ENCODE measurements at places on chromosomes 6 and 20. TPM values are rescaled to one million over a fixed set of nuclear protein-coding genes. Genes with fewer than 3 reads are reported as not detected.

Gene DDO
- 0.68 TPM for total RNA-seq

Gene CDC40
- total RNA-seq: 22.2 TPM

Gene PSORS1C2
- not detected for total RNA-seq

Gene TGM3
- total RNA-seq: not detected

Gene TPBG
- 53.8 TPM for total RNA-seq

Gene TMC2
- not detected for total RNA-seq

Gene RBM24
- total RNA-seq: 1.3 TPM

Gene MYMX
- total RNA-seq: not detected

Gene GRIK2
- 2.0 TPM for total RNA-seq

Gene TMEM239
- not detected for total RNA-seq

GRCh38 chr20:63483834-63484233 is 11.4 kb upstream of the KCNQ2 start:
- DNase-seq: no peak
- no peak overlapping the region for H3K27ac ChIP-seq
- H3K36me3 ChIP-seq: no peaks in the 10 kb centered on the region
- no peaks in the 10 kb centered on the region for H3K4me1 ChIP-seq
- H3K4me3 ChIP-seq: no peak overlapping the region

- no peaks in the 10 kb centered on the region for H3K4me1 ChIP-seq
- no peaks in the 10 kb centered on the region for H3K36me3 ChIP-seq
- no peaks in the 10 kb centered on the region for H3K27me3 ChIP-seq
These were observed 122.3 kb downstream of the ZFAND3 start for GRCh38 chr6:37941871-37942270.

DNA sequence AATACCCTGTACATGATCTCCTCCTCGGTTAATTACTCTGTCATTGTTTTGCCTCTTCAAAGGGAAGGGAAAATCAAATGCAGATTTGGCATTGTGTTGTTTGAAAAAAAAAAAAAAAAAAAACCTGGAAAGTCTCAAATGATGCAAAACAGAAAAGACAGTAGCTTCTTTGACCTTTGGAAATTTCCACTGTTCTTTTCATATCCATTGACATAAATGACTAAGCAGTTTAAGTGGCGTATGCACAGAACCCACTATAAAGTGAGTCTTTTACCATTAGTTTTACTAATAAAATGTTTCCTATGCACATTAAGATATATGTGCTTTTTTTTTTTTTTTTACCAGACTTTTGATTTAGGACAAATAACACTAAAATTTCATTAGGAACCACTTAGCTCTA is 704.3 kb downstream of the TFAP2A start:
- no peak overlapping the region for H3K27ac ChIP-seq
- H3K27me3 ChIP-seq: no peaks in the 10 kb centered on the region
- no peaks in the 10 kb centered on the region for H3K4me1 ChIP-seq

DNA sequence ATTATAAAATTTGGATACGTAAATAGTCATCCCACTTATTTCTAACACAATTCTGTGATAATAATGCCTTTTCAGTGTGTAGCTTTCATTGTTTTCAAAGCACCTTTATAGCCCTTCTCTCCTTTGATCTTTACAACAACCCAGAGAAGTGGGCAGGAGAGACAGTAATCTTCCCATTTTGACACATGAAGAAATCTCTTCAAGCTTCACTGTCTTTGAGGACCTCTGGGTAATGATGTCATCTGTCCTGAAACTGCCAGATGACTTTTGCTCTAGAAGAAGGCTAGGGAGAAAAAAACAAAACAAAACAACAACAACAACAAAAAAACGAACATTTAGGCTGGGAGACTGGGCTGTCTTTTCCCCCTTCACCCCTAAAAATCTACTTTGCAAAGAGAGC is 203.0 kb downstream of the KCNQ5 start:
- no peak overlapping the region for H3K4me3 ChIP-seq
- H3K27me3 ChIP-seq: no peaks in the 10 kb centered on the region
- DNase-seq: no peak

- no peaks in the 10 kb centered on the region for H3K4me1 ChIP-seq
- H3K27ac ChIP-seq: no peak overlapping the region
- H3K27me3 ChIP-seq: no peaks in the 10 kb centered on the region
- DNase-seq: no peak
- no peaks in the 10 kb centered on the region for H3K36me3 ChIP-seq
These were observed 187.8 kb upstream of the STXBP5 start for GRCh38 chr6:147016440-147016839.

GRCh38 chr6:167452338-167453081 is 127.6 kb downstream of the TTLL2 start:
- H3K27me3 ChIP-seq: no peaks in the 10 kb centered on the region
- DNase-seq: no peak
- no peaks in the 10 kb centered on the region for H3K36me3 ChIP-seq
- no peaks in the 10 kb centered on the region for H3K4me1 ChIP-seq
- H3K27ac ChIP-seq: no peak overlapping the region

GRCh38 chr6:68054756-68055155 is 580.3 kb upstream of the ADGRB3 start:
- no peaks in the 10 kb centered on the region for H3K27me3 ChIP-seq
- DNase-seq: no peak
- H3K4me1 ChIP-seq: no peaks in the 10 kb centered on the region
- no peak overlapping the region for H3K27ac ChIP-seq
- H3K4me3 ChIP-seq: no peak overlapping the region

- H3K27me3 ChIP-seq: no peaks in the 10 kb centered on the region
- no peak overlapping the region for H3K4me3 ChIP-seq
- peaks cover 3% of the 10 kb centered on the region for H3K36me3 ChIP-seq
- H3K27ac ChIP-seq: no peak overlapping the region
These were observed 75.1 kb downstream of the CDC40 start for GRCh38 chr6:110255211-110255750.

DNA sequence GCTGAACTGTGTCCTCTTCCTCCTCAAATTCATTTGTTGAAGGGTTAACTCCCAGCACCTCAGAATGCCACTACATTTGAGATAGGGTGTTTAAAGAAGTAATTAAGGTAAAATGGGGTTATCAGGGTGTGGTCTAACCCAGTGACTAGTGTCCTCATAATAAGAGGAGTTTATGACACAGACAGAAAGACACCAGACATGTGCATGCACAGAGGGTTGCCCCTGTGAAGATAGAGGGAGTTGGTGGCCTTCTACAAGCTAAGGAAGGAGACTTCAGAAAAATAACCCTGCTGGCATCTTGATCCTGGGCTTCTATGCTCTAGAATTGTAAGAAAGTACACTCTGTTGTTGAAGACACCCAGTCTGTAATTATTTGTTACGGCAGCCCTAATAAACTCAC is 24.9 kb upstream of the EDN1 start:
- no peaks in the 10 kb centered on the region for H3K4me1 ChIP-seq
- H3K27me3 ChIP-seq: no peaks in the 10 kb centered on the region
- no peak overlapping the region for H3K27ac ChIP-seq

DNA sequence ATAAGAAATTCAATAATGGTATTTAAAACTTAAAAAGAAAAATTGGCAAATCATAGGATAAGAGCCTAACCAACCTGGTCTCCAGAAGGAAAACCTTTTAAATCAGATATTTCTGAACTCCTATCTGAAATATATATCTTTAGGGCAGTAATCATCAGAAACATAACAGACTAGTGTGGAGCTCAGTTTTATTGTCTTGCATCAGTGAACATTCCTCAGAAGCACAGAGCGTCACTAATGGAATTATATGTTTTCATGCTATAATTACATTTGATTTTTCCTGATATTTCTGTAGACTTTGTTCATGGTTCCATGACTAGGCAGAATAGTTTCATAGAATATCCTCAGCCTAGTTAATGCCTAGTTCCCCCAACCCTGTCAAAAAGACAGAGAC is 262.2 kb downstream of the EYA4 start:
- peaks cover 43% of the 10 kb centered on the region for H3K4me1 ChIP-seq
- H3K27me3 ChIP-seq: no peaks in the 10 kb centered on the region
- no peak overlapping the region for H3K4me3 ChIP-seq
- DNase-seq: no peak
- no peaks in the 10 kb centered on the region for H3K36me3 ChIP-seq

DNA sequence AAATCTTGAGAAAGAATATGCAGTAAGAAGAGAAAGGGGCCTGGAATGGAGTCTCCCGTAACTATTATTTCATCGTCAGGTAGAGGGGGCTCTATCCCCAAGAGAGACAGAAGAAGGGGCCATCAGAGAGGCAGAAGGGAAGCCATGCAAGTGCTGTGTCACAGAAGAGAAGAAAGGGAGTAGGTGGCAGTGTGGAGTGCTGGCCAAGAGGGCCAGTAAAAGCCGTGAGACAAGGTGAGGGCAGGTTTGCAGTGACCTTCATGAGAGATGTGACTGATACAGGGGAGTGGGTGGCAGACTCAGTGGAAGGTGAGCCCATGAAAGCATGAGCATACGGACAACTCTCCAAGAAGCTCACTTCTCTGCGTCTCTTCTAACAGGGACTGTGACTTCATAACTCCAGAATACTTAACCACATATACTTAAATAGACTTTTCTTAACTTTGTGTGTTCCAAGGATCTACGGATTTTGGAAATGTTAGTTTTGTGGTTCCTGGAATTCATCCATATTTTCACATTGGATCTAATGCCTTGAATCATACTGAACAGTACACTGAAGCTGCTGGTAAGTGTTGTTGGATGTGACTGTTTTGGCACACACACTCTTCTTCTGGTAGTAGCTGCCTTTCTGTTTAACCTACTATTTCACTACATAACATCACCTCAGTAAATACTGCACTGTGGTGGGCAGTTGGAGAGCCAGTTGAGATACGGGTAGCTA is 15.6 kb downstream of the PM20D2 start:
- peak overlapping the region; percentile 62 for H3K4me3 ChIP-seq
- peaks cover 11% of the 10 kb centered on the region for H3K4me1 ChIP-seq
- H3K27me3 ChIP-seq: no peaks in the 10 kb centered on the region
- no peak for DNase-seq
- H3K27ac ChIP-seq: peak overlapping the region; percentile 87
- peaks cover 3% of the 10 kb centered on the region for H3K36me3 ChIP-seq

DNA sequence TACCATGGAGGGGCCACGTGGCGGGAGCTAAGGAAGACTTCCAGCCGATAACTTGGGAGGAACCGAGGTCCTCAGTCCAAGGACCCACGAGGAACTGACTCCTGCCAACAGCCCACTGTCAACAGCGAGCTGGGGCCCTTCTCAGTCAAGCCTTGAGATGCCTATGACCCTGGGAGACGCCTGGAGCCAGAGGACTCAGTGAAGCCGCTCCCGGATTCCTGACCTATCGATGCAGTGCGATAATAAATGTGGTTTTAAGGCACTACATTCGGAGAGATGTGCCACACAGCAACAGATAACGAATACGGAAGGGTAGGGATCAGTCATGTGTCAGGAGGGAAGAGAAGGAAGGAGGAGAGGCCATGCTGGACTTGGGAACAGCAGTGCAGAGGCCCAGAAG is 208.5 kb downstream of the NFATC2 start:
- H3K27me3 ChIP-seq: no peaks in the 10 kb centered on the region

DNA sequence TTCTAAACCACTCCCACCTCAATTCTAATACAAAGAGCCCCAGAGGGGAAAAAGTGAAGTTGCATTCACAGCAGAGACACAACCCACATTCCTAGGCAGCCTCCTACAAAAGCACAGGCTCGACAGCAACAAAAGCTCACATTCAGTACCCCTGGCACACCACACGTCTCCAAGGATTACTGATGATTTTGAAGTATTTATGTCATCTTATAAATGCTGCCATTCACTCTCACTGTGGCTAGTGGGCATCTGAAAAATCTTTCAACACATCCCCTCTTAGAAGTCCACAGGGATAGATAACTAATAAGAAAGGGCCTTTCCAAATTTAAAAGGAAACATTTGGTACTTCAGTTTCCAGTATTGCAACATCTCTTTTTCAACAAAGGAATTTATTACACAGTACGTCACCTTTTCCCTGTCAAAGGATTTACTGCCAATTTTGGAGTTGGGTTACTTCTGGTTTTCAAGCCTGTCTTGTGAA is 146.7 kb downstream of the TASP1 start:
- H3K27me3 ChIP-seq: no peaks in the 10 kb centered on the region
- peak overlapping the region; percentile 20 for H3K27ac ChIP-seq
- H3K4me1 ChIP-seq: peaks cover 60% of the 10 kb centered on the region
- DNase-seq: no peak
- H3K36me3 ChIP-seq: no peaks in the 10 kb centered on the region

- no peak overlapping the region for H3K27ac ChIP-seq
- no peak overlapping the region for H3K4me3 ChIP-seq
- H3K27me3 ChIP-seq: no peaks in the 10 kb centered on the region
- no peaks in the 10 kb centered on the region for H3K36me3 ChIP-seq
- no peak for DNase-seq
- no peaks in the 10 kb centered on the region for H3K4me1 ChIP-seq
These were observed 894.3 kb downstream of the TFAP2A start for GRCh38 chr6:9520417-9521151.

GRCh38 chr6:151629791-151630190 is 136.0 kb downstream of the CCDC170 start:
- no peaks in the 10 kb centered on the region for H3K36me3 ChIP-seq
- no peak overlapping the region for H3K4me3 ChIP-seq
- no peak for DNase-seq

DNA sequence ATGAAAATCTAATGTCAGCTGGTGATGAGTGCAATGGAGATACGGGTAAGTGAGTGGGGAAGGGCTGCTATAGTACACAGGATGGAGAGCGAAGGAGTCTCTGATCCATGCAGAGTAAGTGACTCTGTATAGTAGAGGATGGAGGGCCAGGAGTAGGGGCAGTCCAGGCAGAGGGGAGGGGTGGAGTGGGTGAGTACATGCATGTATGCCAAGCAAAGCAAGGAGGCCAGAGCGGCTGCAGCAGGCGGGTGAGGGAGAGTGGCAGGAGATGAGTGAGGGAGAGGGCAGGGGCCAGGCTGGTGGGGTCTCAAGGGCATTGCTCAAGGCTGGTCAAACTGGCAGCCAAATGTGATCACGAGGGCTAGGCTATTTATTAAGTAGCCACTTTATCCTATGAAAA is 94.0 kb downstream of the PREP start:
- no peaks in the 10 kb centered on the region for H3K36me3 ChIP-seq
- no peak overlapping the region for H3K27ac ChIP-seq
- H3K27me3 ChIP-seq: no peaks in the 10 kb centered on the region
- no peak overlapping the region for H3K4me3 ChIP-seq
- DNase-seq: no peak

GRCh38 chr20:17097603-17098002 is 129.2 kb upstream of the PCSK2 start:
- H3K27ac ChIP-seq: no peak overlapping the region
- H3K36me3 ChIP-seq: no peaks in the 10 kb centered on the region
- no peaks in the 10 kb centered on the region for H3K4me1 ChIP-seq
- H3K27me3 ChIP-seq: no peaks in the 10 kb centered on the region
- no peak overlapping the region for H3K4me3 ChIP-seq

DNA sequence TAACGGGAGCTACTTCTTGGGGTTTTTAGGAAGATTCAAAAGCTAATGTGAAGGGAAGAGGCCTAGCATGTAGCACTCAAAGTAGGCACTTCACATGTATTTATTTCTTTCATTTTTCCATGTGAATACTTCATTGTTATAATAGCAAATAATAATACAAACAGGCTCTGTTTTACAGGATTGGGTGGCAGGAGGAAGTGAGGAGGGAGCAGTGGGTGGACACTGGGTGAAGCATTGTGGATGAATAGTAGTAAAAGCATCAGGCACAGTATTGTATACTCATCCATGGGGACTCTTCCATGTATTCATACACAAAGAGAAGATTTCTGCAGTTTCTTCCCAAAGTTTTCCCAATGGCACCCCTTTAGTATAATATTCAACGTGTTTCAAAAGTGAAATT is 38.4 kb upstream of the SNRPB2 start:
- DNase-seq: no peak
- H3K27ac ChIP-seq: no peak overlapping the region
- H3K4me1 ChIP-seq: no peaks in the 10 kb centered on the region
- no peak overlapping the region for H3K4me3 ChIP-seq
- H3K36me3 ChIP-seq: no peaks in the 10 kb centered on the region

- no peaks in the 10 kb centered on the region for H3K27me3 ChIP-seq
- peak within 1 kb of the TSS; percentile 68 for H3K4me3 ChIP-seq
- no peaks in the 10 kb centered on the region for H3K4me1 ChIP-seq
- H3K36me3 ChIP-seq: no peaks in the 10 kb centered on the region
- no peak within 1 kb of the TSS for H3K27ac ChIP-seq
These were observed at the start of gene PAK5 for GRCh38 chr20:9838378-9839295. Gene PAK5 (minus strand): TSS chr20:9839076. CDS start chr20:9644328, 194,748 bp downstream.
